DMS53 (cell line): ENCODE measurements at places on chromosomes 3 and 15.
A peak's percentile ranks its signal among the peaks of the same experiment; 100 is the strongest.

- DNase-seq, result no peak
These were observed 28.9 kb downstream of the CSTA start for GRCh38 chr3:122353893-122354401.

GRCh38 chr3:109050591-109051167 lies 67.3 kb downstream of the MORC1 start:
- peak; percentile 69 for DNase-seq

- no peak for DNase-seq
These were observed 126.3 kb upstream of the PLAAT1 start for GRCh38 chr3:193114431-193115340.

- DNase-seq, result peak; percentile 78
These were observed 699 bp upstream of the SHOX2 start for GRCh38 chr3:158106766-158107471.

- no peak for DNase-seq
These were observed 62.4 kb upstream of the DAZL start for GRCh38 chr3:16667633-16668032.

GRCh38 chr15:89845305-89845893 lies 30.7 kb upstream of the ANPEP start:
- no peak for DNase-seq

- peak; percentile 44 for DNase-seq
These were observed 66.2 kb downstream of the RPLP1 start for GRCh38 chr15:69518806-69519205.

DNA sequence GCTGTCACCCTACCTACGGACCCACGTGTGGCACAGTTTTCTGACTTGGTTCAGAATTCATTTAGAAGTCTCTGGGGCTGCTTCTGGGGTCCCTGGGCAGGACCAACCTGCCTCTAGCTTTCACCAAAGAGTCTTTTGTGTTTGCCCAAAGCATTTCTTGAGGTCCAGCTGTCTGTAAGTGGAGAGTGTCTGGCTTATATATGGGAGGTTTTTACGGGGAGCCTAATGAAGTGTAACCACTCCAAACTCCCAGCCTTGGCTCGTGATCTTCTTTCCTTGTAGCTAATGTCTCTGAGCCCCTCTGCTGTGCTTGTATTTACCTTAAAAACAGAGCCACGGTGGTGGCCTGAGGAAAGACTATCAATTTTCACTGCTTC lies 109.0 kb upstream of the CTDSPL start:
- DNase-seq, result peak; percentile 12

- no peak for DNase-seq
These were observed 237.2 kb downstream of the MBNL1 start for GRCh38 chr3:152505926-152506325.

- DNase-seq, result no peak
These were observed 428.8 kb downstream of the PYDC2 start for GRCh38 chr3:191889756-191890155.

DNA sequence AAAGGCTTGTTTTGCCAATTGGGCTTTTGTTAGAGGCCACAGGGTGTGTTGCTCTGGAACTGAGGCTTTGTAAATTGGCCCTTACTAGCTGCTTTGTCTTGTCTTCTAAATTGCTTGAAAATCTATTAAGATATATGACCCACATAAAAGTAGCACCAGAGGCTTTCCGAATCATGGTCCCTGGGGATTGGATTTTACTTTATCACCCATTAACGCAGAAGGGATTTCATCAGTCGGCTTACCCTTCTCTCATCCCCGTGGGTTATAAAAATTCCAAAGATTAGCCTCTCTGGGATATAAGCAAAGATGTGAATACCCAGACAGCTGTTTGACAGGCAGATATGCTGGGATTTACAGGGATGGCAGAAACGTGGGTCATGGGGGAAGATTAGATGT lies 98.3 kb upstream of the CHL1 start:
- DNase-seq, result no peak

- DNase-seq, result no peak
These were observed 137.4 kb upstream of the SLC7A14 start for GRCh38 chr3:170723241-170723640.

DNA sequence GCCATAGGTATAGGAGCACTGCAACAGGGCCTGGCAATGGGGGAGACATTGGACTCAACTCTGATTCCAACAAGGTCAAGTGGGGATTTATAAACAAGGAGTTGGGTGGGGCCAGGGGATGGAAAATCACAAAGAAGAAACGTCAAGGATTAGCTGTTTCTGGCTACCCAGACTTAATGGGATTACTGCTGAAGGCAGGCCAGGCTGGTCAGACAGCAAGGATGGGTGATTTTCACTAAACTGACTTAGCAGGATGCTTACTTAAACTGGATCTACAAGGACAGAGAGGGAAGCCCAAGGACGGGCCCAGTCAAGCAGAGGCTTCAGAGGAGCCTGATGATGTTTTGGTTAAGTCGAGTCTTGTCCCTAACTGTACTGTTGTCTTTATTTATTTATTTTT lies 76.2 kb downstream of the USP13 start:
- no peak for DNase-seq

- DNase-seq, result no peak
These were observed 7.5 kb upstream of the STRA6 start for GRCh38 chr15:74209997-74210671.

- DNase-seq, result peak; percentile 8
These were observed 156.2 kb downstream of the CLSTN2 start for GRCh38 chr3:140091143-140091542.

DNA sequence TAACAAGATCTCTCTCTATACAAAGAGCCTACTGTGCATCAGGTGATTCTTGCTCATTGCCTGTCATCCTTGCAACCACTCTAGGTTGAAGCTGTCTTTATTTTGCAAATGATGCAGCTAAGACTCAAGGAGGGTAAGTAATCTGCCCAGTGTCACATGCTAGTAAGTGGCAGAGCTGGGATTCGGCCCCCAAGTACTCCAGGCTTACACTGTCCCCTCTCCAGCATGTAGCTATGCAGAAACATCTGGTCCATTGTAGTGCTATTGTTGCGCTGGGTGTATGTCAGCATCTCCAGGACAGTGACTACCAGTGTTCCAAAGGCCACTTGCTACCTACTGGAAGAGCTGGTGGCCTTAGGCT lies 248.9 kb downstream of the SLCO3A1 start:
- no peak for DNase-seq

- no peak for DNase-seq
These were observed 685.6 kb downstream of the AGBL1 start for GRCh38 chr15:86765281-86765680.

- DNase-seq, result no peak
These were observed 23.2 kb downstream of the SPTBN5 start for GRCh38 chr15:41870689-41871081.

DNA sequence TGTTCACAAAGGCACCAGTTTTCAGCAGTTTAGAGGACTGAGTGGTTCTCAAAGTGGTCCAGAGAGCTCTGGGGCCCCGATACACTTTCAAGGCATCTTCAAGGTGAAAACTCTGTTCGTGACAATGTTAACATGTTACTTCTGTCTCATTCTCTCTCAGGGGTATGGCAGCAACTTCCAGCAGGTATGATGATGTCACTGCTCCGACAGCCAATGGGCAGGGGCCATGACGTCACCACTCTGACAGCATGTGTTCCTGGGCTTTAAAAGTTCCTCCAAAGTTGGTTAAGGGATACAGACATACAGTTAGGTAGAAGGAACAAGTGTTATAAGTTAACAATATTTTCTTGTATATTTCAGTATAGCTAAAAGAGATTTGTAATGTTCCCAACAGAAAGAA lies 87.9 kb downstream of the KLF15 start:
- no peak for DNase-seq

DNA sequence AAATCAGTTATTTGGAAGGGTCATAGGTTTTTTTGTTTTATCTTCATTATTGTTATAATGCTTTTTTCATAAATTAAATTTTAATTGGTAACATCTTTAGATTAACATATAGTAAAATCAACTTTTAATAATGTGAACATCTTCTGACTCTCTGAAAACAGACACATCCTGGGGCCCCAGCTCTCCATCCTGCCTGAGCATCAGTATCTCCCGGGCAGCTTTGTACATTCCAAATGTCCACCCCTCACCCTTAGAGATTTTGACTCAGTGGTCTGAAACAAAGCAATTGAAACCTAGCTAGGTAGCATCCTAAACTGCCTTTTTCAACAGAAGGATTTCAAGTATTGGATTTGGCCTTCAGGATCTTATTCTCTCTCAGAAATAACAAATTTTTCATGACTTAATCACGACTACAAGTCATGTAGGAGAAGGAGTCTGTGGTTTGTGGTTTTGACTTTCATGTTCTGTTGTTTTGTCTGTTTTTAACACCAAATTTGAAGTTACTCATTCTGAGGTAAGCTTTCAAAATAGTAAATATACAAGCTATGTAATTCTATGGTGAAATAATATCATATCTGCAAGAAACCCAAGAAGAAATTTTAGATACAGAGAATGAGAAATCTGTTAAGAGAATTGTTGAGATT lies 147.3 kb upstream of the UBE2E2 start:
- DNase-seq, result no peak

GRCh38 chr3:195587406-195587805 lies 3.7 kb upstream of the APOD start:
- DNase-seq, result no peak

- peak; percentile 13 for DNase-seq
These were observed 20.2 kb upstream of the CCDC66 start for GRCh38 chr3:56536735-56537134.

DNA sequence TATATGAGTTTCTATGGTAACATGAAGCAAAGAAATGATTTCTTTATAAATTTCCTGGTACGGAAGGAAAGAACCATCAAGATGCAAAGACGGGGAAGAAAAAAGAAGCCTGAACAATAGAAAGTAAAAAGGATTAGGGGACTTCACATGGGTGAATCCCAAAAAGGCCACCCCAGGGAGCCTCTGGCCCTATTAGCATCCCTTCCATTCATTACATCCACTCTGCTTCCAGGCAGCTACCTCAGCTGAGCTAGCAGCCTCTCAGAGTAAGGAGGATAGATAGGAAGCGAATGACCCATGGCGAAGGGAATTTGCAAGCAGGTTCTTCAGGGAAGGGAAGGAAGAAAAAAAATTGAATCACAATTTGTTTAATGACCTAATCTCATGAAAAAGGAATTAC lies 81.6 kb downstream of the GABRB3 start:
- no peak for DNase-seq

- DNase-seq, result no peak
These were observed 23.1 kb downstream of the CD47 start for GRCh38 chr3:108067768-108068167.

DNA sequence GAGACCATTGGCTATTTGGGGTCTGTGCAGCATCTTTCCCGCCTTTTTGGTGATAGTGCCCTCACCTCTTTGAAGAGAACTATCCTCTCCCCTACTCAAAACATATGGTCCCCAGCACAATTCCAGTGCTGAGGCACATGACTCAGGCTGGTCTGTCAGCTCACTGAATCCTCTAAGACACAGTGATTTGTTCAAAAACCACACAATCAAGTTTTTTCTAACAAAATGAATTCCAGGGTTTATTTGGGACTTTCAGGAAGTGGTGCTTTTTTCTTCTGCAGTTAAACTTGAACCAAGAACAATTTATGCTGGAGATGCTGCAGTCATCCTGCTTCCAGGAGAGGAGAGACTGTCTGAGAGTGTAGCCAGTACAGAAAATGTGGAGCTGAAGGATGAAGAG lies 142.5 kb upstream of the LMCD1 start:
- DNase-seq, result no peak

- DNase-seq, result no peak
These were observed 72.3 kb downstream of the THSD4 start for GRCh38 chr15:71187526-71187925.

DNA sequence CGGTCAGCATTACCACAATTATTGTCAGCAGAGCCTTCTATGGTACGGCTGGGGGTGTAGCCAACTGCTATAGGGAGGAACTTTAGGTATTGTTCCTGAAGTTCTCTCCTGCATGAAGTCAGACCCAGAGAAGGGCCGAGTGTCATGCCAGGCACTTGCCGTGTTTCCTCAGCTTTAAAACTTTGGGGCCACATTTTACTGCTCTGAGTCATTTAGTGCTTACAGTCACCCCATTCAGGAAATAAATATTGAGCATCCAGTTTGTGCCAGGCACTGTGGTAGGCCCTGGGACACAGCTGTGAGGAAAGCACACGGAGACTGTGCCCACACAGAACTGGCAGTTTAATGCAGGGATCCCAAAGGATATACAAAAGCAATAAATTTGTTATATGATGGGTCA lies 54.5 kb upstream of the APEH start:
- no peak for DNase-seq

GRCh38 chr3:129001101-129001805 lies at the start of gene EFCC1:
TSS of gene EFCC1 (plus strand) at chr3:129001304. CDS start at chr3:129001629, 325 bp downstream.
- DNase-seq, result no peak

DNA sequence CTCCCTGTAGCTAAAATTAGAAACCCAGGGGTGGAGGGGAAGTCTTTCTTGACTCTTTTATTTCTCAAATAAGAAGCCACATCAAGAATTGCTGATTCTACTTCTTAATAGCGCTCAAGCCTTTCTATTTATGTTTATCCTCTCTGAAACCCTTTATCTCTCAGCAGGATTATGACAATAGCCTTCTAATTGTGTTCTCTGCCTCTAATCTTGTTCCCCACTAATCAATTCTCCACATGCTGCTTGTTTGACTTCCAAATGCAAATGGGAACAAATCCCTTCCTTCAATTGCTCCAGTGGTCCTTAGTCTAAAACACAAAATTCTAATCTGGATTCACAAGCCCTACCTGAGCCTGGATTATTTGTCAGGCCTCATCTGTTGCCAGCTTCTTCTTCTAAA lies 43.7 kb upstream of the CFAP20DC start:
- DNase-seq, result no peak
